Thyroid gland (tissue), 4 donors: ENCODE measurements at places on chromosomes 12 and 14. TPM values are rescaled to one million over a fixed set of nuclear protein-coding genes. Genes with fewer than 3 reads are reported as not detected.

NANOG gene
- total RNA-seq = 1.6 TPM

DNA sequence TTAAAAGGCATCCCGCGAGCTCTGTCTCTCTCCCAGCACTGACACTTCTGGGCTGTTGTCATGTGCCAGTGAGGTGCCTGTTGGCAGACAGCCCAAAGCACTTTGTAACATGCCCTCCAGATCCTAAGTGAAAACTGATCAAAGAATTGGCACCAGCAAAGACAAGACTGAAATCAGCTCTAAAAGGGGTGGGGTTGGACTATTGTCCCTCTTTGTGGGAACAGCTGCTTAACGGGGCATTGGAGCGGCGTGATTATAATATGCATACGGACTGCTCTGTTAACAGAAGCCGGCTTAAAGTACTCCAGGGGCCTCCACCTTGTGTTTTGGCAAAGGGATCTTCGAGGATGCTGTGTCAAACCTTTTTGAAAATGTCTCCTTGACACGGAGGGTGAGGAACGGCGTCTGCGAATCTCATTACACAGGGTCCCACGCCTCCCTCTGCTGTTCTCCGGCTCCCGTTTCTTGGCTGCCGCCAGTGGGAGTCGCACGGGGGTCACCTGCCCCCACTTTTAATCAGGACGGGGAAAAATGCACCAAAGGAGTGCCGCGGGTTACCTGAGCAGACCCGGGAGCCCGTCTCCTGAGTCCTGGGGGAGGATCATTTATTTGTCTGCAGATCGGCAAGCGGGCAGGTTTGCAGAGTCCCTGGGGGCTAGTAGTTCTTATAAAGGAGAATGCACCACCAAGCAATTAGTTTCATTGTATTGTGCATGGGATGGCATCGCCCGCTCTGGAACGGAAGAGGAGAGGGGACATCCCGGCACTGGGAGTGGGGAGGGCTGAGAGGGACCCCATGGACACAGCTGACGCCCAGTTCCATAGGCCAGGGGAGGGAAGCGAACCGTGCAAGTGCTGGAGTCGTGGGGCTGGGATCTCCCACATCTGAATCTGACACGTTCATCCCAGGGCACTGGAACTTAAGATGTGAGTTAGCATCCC is 44.3 kb downstream of the SPRING1 start:
- H3K4me3 ChIP-seq = no peak overlapping the region
- no peaks in the 10 kb centered on the region for H3K27me3 ChIP-seq
- peak; percentile 74 for DNase-seq
- no peaks in the 10 kb centered on the region for H3K36me3 ChIP-seq
- H3K27ac ChIP-seq = no peak overlapping the region
- peaks cover 21% of the 10 kb centered on the region for H3K4me1 ChIP-seq

DNA sequence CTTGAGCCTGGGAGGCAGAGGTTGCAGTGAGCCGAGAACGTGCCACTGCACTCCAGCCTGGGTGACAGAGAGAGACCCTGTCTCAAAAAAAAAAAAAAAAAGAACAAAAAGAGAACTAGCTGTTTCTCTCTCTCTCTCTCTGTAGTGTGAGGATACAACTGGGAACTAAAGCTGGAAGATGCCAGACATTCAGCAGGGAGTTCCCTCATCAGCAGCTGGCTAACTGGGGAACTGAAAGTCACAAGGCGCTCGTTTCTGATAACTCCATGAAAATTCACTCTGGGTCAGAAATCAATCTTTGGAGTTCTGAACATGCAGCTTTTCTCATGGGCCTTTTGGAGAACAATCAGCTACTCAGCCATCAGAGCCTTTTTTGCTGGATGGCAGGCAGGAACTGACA is 43.5 kb upstream of the MAP1LC3B2 start:
- no peaks in the 10 kb centered on the region for H3K4me1 ChIP-seq
- no peak overlapping the region for H3K27ac ChIP-seq
- no peaks in the 10 kb centered on the region for H3K36me3 ChIP-seq

GPRC5A gene
- 107 TPM for total RNA-seq

GRCh38 chr12:6695313-6696045 is 5.1 kb downstream of the PIANP start:
- peaks cover 13% of the 10 kb centered on the region for H3K4me1 ChIP-seq
- H3K4me3 ChIP-seq = no peak overlapping the region
- DNase-seq = no peak
- peaks cover 7% of the 10 kb centered on the region for H3K27me3 ChIP-seq
- H3K36me3 ChIP-seq = no peaks in the 10 kb centered on the region

DNA sequence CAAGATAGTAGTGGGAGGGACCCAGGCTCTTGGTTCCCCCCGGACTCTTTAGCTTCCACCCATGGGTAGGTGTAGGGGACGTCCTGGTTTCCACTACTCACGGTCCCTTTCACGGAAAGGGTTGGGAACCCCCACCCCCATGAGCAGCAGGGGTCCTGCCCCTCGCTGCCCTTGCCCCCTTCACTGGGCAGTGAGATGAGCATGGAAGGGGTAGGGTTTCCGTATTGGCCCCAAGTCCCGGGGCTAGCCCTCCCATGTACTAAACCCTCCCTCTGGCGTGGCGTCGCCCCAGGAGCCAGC is 12.7 kb downstream of the AGAP2 start:
- peaks cover 9% of the 10 kb centered on the region for H3K4me1 ChIP-seq
- no peak overlapping the region for H3K27ac ChIP-seq
- H3K4me3 ChIP-seq = no peak overlapping the region

- no peak overlapping the region for H3K4me3 ChIP-seq
- no peaks in the 10 kb centered on the region for H3K4me1 ChIP-seq
- DNase-seq = peak; percentile 56
- no peaks in the 10 kb centered on the region for H3K27me3 ChIP-seq
These were observed 67.2 kb downstream of the CCDC92 start for GRCh38 chr12:123905319-123905925.

DNA sequence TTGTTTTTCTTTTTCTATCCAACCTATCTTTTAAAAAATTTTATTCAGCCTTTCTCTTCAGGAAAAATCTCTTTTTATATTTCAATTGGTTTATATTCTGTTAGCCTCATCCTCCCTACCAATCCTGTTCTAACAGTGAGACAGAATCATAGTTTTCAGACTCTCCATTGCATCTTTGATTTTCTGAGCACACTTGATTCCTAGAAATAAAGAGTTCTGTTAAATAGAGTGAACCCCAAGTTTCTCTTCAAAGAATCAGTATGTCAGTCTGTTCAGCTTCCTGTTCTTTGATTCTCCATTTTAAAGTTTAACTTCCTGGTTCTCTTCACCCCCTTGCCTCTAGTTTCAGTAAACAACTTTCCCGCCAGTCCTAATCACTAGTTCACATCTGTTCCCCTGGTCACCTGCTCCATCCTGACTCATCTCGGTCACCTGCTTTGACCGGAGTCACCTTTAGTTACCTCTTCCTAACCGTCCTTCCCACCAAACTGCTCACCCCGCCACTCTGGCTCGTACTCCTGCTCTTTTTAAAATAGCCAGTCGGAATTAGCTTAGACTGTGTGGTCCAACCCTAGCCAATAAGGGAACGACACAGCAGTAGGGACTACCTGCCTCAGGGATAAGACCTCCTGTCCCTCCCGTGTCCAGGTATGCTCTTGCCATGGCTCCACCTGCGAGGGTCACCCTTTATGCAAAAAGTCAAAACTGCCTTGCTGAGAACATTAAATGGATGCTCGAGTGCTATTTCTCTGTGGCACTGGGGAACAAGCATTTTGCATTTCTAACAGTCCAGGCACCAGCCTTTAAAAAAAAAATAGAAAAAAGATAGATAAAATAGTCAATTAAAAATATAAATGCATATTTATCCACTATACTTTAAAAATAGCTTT is 48.4 kb downstream of the DDX51 start:
- no peaks in the 10 kb centered on the region for H3K27me3 ChIP-seq
- no peak for DNase-seq
- no peak overlapping the region for H3K27ac ChIP-seq
